ENCODE measurements at places on chromosomes 7 and 10. TPM values are rescaled to one million over a fixed set of nuclear protein-coding genes. Genes with fewer than 3 reads are reported as not detected.

PTPN20 gene
- 2.7 TPM for total RNA-seq

PDLIM1 gene
- total RNA-seq, result 433 TPM

ATP6V1F gene
- total RNA-seq, result 105 TPM

DNA sequence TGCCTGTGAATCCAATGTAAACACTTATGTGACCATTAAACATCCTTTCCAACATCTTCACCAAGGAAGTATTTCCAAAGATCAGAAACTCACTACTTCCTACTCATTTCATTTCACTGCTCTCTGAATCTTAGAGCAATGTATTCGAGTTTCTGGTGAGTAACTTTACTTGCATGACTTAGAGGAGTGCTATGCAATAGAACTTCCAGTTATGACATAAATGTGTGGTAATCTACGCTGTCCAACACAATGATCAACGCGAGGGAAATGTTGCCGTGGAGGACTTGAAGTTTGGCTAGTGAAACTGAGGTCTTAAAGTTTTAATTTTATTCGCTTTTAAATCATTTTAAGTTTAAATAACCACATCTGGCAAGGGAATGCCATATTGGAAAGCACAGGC, 1326.3 kb downstream of the XPNPEP1 start:
- H3K27ac ChIP-seq, result no peak overlapping the region
- H3K27me3 ChIP-seq, result no peaks in the 10 kb centered on the region
- H3K4me1 ChIP-seq, result no peaks in the 10 kb centered on the region

SPDYE1 gene
- not detected for total RNA-seq

DNAJC1 gene
- total RNA-seq, result 27.4 TPM

DNA sequence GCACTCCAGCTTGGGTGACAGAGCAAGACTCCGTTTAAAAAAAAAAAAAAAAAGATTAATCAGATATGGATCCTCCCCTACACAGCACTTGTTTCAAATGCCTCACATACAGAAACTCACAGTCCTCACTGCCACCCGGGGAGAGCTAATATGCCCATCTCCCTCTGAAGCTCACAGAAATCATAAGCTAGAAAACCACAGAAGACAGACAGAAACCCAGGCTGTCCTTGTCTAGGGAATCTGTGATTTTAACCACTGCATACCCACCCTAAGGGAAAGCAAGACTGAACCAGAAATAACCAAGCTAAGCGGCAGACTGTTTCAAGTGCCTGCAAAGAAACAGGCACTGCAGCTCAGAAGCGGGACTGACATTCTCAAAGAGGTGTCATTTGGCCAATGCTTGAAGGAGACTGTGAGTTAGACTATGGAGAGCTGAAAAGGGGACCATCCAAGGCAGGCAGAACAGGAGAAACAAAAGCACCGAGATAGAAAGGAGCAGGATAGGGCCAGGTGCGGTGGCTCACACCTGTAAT, 37.6 kb downstream of the SLC37A3 start:
- H3K27ac ChIP-seq, result no peak overlapping the region
- no peak overlapping the region for H3K4me3 ChIP-seq
- no peaks in the 10 kb centered on the region for H3K36me3 ChIP-seq
- H3K27me3 ChIP-seq, result no peaks in the 10 kb centered on the region
- DNase-seq, result no peak

ATE1 gene
- total RNA-seq, result 32.9 TPM

DNA sequence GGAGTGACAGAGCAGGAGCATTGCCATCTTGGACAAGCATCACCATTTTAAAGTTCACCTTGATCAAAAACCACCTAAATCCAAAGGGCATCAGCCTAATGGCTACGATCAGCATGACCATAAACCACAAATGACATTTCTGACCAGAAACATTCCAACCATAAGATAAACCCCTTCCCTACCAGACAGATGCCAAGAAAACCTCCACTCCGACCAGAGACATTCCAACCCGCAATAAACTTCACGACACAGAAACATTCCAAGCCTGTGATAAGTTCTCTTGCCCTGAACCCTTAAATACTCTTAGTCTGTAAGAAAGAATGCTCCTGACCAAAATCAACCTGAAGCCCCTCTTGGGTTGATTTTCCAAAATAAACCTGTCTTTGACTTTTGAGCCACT, 606.9 kb downstream of the POM121L12 start:
- no peak overlapping the region for H3K27ac ChIP-seq
- no peaks in the 10 kb centered on the region for H3K36me3 ChIP-seq
- no peaks in the 10 kb centered on the region for H3K27me3 ChIP-seq
- no peaks in the 10 kb centered on the region for H3K4me1 ChIP-seq
- H3K4me3 ChIP-seq, result no peak overlapping the region

DNA sequence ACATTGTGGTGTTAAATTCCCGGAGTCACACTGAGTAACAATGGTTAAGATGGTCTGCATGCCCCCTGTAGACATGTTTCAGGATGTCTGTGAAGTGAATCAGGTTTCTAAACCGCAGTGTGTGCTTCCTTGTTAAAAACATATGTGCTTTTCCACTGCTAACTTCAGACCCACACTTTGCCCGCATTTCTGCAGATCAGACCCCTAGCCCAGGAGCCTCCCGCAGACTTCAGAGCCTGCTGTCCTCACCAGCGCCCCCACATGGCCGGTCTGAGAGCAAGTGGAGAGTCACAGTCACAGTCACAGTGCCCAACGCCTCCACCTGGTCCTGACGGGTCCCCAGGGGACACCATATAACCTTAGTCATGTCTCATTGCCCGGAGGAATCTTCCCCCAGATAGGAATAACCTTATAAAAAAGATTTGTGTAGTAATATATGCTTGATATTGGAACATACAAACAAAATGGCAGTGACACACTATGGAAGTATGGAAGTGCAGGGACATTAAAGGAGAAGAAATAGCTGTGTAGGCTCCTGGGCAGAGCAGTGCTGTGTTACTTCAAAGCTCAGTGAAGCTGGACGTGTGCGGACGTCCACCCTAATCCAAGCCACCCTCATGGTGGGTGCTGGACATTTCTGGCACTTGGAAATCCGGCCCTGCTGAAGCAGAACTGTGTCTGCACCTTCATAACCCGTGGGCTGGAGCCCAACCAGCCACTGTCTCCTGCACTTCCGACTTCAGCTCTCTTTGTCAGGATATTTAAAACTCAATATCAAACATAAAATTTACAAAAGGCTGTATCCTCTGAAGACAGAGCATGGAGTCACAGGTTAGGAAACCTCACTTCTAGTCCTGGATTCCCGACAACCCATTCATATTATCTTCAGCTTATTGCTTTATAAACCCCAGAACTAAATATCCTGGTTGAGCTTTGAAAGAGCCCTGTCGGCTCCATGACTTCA, 29.0 kb downstream of the GSTO2 start:
- H3K27ac ChIP-seq, result no peak overlapping the region
- no peaks in the 10 kb centered on the region for H3K4me1 ChIP-seq
- no peaks in the 10 kb centered on the region for H3K36me3 ChIP-seq
- H3K27me3 ChIP-seq, result no peaks in the 10 kb centered on the region
- no peak overlapping the region for H3K4me3 ChIP-seq
- no peak for DNase-seq

GRCh38 chr10:103493916-103494877, 692 bp downstream of the NEURL1 start:
- H3K27ac ChIP-seq, result no peak overlapping the region
- DNase-seq, result no peak
- no peaks in the 10 kb centered on the region for H3K4me1 ChIP-seq
- peak overlapping the region; percentile 59 for H3K4me3 ChIP-seq

DNA sequence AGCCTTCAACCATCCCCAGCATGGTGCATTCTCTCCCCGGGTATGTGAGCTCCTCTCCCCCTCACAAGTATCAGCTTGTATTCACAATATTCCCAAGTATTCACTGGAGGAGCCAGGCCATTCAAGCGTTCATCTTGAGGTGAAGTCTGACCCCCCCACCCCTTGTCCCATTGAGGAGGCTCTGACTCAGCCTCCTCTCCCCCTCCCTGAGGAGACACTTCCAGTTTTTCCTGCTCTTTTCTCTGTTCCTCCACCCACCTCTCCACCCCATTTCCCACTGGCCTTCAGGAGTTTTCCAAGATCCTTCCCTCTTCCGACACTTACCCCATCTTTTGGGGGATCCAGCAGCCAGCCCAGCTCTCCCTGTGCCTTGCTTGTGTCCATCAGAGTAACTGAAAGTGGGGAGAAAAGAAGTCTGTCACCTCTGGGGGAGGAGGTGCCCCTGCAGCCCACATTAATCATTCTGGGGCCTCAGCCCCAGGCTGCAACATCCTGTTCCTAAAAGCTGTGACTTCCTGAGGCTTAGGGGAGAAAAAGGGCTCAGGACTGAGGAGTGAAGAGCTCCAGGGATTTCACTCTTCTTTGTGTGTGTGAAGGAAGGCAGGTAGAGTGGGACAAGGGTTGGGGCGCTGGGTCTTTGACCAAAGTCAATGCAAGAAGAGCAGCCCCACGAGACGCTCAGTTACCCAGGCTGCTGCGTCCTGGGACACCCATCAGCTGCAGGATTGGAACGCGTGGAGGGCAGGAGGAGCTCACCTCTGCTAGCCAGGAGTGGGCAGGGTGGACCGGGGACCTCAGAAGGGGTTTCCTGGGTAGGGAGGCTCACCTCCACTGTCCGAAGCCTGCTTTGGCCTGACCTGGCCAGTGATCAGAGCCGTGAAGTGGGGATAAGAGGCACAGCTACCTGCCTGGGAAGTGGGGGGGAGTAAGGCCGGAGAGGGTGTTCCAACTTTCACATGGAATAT, 1.1 kb downstream of the EPHA1 start:
- H3K27ac ChIP-seq, result peak overlapping the region; percentile 2
- H3K27me3 ChIP-seq, result no peaks in the 10 kb centered on the region
- peak overlapping the region; percentile 62 for H3K4me3 ChIP-seq
- no peaks in the 10 kb centered on the region for H3K36me3 ChIP-seq

LAMB1 gene
- 96.7 TPM for total RNA-seq

DNA sequence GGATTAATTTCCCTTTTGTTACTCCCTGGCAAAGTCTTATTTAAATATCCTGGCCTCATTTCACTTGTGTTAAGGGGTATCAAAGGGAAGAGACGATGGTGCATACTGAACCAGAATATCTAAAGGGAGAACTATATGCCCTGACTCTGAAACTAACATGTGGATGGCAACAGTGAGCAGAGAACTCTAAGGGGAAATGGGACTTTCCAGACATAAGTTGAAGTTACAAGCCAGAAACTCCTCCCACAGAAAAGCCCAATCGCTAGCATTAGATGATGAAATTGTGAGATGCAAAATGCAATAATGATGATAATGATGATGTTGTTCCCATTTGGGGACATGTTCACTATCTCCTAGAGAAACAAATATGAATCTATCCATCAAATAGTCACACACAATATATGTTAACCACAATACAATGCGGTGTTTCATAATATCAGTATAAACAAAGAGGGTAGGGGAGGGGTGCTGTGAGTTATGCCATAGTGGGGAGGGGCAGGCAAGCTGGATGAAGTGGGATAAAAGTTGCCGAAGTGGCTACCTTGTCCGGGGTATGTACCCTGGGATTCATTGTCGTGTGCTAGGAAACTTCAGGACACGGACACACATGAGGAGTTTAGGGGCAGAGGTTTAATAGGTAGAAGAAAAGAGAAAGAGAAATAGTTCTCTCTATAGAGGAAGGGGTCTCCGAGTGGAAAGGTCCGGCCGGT, 37.1 kb downstream of the TMEM229A start:
- no peaks in the 10 kb centered on the region for H3K4me1 ChIP-seq
- H3K27me3 ChIP-seq, result no peaks in the 10 kb centered on the region
- no peak for DNase-seq
- no peak overlapping the region for H3K27ac ChIP-seq

GRCh38 chr10:121580276-121581116, 17.7 kb downstream of the FGFR2 start:
- H3K27me3 ChIP-seq, result no peaks in the 10 kb centered on the region
- no peak for DNase-seq
- H3K4me1 ChIP-seq, result no peaks in the 10 kb centered on the region
- no peak overlapping the region for H3K27ac ChIP-seq
- H3K4me3 ChIP-seq, result no peak overlapping the region

H2BK1 gene
- total RNA-seq, result not detected

- no peak for DNase-seq
- no peak overlapping the region for H3K4me3 ChIP-seq
- no peaks in the 10 kb centered on the region for H3K36me3 ChIP-seq
- no peaks in the 10 kb centered on the region for H3K4me1 ChIP-seq
- H3K27ac ChIP-seq, result no peak overlapping the region
Observed at GRCh38 chr10:34960983-34961382, 129.2 kb downstream of the CUL2 start.

IQUB gene
- 0.16 TPM for total RNA-seq

DNA sequence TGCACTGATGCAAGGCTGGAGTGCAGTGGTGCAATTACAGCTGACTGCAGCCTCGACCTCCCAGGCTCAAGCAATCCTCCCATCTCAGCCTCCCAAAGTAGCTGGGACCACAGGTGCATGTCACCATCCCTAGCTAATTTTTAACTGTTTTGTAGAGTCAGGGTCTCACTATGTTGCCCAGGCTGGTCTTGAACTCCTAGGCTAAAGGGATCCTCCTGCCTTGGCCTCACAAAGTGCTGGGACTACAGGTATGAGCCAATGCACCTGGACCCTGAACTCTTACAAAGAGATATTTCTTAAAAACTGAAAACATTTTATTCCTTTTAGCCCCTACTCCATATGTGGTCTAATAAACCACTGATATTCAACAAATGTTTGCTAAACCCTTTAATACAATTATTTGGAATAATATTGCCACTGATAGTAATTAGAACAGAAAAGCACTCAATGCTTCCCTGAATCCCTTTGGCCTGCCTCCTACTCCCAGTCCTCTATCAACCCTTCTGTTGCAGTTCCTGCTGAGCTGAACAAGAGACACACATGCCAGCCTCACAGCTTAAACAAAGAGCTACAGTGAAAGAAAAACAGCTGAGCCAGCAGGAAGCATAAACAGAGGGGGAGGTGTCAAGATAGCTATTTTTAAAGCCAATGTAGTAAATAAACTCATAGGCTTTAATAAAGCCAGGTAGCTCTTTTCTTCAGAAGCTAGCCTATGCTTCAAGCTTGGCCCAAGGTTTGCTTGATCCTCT, 7.0 kb upstream of the GNAI1 start:
- no peaks in the 10 kb centered on the region for H3K4me1 ChIP-seq
- no peak overlapping the region for H3K4me3 ChIP-seq
- no peaks in the 10 kb centered on the region for H3K27me3 ChIP-seq
- H3K36me3 ChIP-seq, result no peaks in the 10 kb centered on the region
- no peak overlapping the region for H3K27ac ChIP-seq

GRCh38 chr10:91592266-91592975, 40.5 kb downstream of the PPP1R3C start:
- DNase-seq, result no peak
- H3K4me1 ChIP-seq, result peaks cover 18% of the 10 kb centered on the region
- no peak overlapping the region for H3K4me3 ChIP-seq
- H3K27ac ChIP-seq, result peak overlapping the region; percentile 55
- H3K27me3 ChIP-seq, result no peaks in the 10 kb centered on the region

DYNC1I1 gene
- total RNA-seq, result 1.8 TPM

SPDYE2B gene
- not detected for total RNA-seq

- DNase-seq, result no peak
- no peak overlapping the region for H3K4me3 ChIP-seq
- no peak overlapping the region for H3K27ac ChIP-seq
- no peaks in the 10 kb centered on the region for H3K36me3 ChIP-seq
- no peaks in the 10 kb centered on the region for H3K4me1 ChIP-seq
- no peaks in the 10 kb centered on the region for H3K27me3 ChIP-seq
Observed at GRCh38 chr7:28207486-28208158, 27.0 kb upstream of the JAZF1 start.

OR9A2 gene
- not detected for total RNA-seq

ZPBP gene
- not detected for total RNA-seq

GRCh38 chr7:151859111-151859947, 17.6 kb downstream of the PRKAG2 start:
- H3K4me3 ChIP-seq, result no peak overlapping the region
- H3K27ac ChIP-seq, result no peak overlapping the region
- no peaks in the 10 kb centered on the region for H3K4me1 ChIP-seq
- no peak for DNase-seq
- H3K27me3 ChIP-seq, result no peaks in the 10 kb centered on the region

NKX1-2 gene
- 0.07 TPM for total RNA-seq

Data from colonic mucosa (tissue), 4 donors.